IgD-negative memory B cell (primary cell): ENCODE measurements at places on chromosomes 6 and 20. TPM values are rescaled to one million over a fixed set of nuclear protein-coding genes. Genes with fewer than 3 reads are reported as not detected.

Gene EPB41L1
- 0.83 TPM for polyA plus RNA-seq

Gene ADGRG6
- polyA plus RNA-seq = not detected

Gene ZBTB12
- not detected for polyA plus RNA-seq

Gene ZNF322
- polyA plus RNA-seq = 9.7 TPM

Gene CCN2
- not detected for polyA plus RNA-seq

Gene IRF4
- 22.9 TPM for polyA plus RNA-seq

Gene ADAM33
- polyA plus RNA-seq = not detected

Gene IP6K3
- polyA plus RNA-seq = not detected

Gene PCK1
- polyA plus RNA-seq = not detected

Gene SEL1L2
- not detected for polyA plus RNA-seq

Gene BEND3
- 0.90 TPM for polyA plus RNA-seq

Gene FBXL4
- 9.7 TPM for polyA plus RNA-seq

Gene C2
- not detected for polyA plus RNA-seq

Gene SGK2
- not detected for polyA plus RNA-seq

Gene DEFB114
- polyA plus RNA-seq = not detected

Gene ID4
- polyA plus RNA-seq = not detected

Gene FAM210B
- polyA plus RNA-seq = 15.8 TPM

Gene BACH2
- polyA plus RNA-seq = 21.2 TPM

Gene PDYN
- polyA plus RNA-seq = not detected

Gene HLA-F
- 393 TPM for polyA plus RNA-seq
